Keratinocyte (primary cell): ENCODE measurements at places on chromosomes 11 and 22.

DNA sequence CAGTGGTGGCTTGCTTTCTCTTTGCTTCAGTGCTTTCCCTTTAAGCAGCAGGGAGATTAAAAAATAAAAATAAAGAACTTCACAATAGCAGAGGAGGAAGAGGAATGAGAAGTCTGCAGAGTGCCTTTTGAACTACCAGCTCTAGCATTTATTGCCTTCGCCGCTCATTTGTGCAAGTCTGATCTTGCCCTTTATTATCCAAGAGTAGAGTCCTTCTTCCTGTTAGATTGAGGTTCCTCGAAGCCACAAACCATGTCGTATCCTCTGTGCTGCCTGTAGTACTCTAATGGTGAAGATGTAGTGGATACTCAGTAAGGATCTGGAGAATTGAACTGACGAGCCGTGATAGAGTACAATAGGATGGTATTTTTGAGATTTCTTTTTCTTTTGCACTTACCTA, 101.2 kb upstream of the RAG2 start:
- DNase-seq = no peak

DNA sequence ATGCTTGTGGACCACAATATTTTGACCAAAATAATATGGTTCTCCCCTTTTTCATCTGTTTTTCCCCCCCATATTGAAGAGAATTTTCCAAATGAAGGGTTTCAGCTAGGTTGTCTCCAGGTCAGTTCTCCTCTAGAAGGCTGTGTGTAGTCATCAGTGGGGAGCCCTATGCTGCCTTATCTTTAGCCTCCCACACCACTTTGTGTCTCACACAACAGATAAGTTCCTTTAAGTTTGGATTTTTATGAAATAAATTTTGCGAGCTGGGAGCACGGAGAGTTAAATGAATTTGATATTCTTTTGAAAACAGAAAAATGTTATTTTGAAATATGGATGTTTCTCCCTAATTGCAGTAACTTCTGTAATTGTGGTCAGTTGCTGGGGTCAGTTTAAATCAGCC, 28.9 kb downstream of the PAX6 start:
- no peak for DNase-seq

- DNase-seq = no peak
These were observed 77.5 kb upstream of the NARS2 start for GRCh38 chr11:78651923-78652842.

- no peak for DNase-seq
These were observed 1.1 kb downstream of the GNAZ start for GRCh38 chr22:23071230-23072076.

- DNase-seq = no peak
These were observed 1.2 kb downstream of the MAP4K2 start for GRCh38 chr11:64801561-64802369.

DNA sequence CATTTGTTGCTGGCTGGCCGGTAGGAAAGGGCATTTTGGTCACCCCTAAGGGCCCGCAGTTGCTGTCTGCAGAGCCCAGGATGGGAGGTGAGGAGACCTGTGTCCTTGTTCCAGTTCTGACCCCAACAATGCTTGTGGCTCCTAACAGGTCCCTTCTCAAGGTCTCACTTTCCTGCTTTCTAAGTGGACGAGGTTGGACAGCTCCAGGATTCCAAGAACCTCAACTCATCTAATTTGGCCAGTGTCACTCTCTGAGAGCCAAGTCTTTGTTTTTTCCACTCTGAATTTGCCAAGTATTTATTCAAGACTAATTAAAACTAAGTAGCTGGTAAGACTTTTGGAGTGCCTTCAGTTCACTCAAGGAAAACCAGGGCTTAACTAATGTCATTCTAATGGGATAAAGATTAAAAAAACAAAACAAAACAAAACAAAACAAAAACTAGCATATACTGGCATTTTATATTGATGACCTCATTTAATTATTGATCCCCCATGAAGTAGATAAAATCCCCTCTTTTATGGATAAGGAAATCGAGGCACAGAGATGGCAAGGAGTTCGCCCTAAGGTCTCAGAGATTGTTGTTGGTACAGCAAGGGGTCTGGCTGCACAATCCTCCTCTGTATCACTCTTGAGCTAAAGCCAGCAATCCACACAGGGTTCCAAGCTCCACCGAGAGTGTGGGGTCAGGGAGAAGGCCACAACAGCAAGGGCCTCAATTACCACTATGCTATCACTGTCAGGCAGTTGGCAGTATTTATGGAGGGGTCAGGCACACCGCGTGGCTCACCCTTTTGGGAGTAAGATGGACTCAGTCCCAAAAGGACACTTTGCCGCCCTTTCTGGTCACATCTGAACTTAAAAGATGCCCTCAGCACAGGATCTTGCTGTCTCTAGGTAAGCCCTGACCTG, 8.1 kb downstream of the SGSM1 start:
- no peak for DNase-seq

DNA sequence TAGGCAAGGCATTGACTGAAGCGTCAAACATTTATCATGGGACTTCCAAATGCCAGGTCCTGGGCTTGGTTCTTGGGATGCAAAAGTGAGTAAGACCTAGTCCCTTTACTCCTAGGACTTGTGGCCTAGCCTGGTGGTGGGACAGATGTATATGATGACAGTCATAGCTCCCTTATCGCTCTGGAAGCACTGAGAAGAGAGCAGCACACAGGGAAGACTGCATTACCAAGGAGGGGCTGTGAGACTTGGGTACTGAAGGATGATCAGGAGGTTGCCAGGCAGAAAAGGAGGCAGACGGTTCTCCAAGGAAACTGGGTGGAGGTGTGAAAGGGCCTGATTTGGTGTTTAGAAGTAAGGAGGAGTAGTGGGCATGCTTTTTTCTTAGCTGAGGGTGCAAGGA, 32.5 kb downstream of the MICAL2 start:
- DNase-seq = no peak
